Bladder microvascular endothelial cell (primary cell): ENCODE measurements at places on chromosomes 1 and 21. TPM values are rescaled to one million over a fixed set of nuclear protein-coding genes. Genes with fewer than 3 reads are reported as not detected.

SVBP gene
- total RNA-seq, result 11.3 and 13.8 TPM in 2 replicates

ELF3 gene
- total RNA-seq, result under 0.01 and 0.13 TPM in 2 replicates

IGSF3 gene
- total RNA-seq, result 0.49 and 53.9 TPM in 2 replicates

LACTBL1 gene
- not detected in 2 replicates for total RNA-seq

KIF17 gene
- 19.1 and 22.4 TPM in 2 replicates for total RNA-seq

IVL gene
- total RNA-seq, result not detected in 2 replicates

PIGR gene
- not detected in 2 replicates for total RNA-seq
